Activated CD8-positive, alpha-beta memory T cell treated with anti-CD3 and anti-CD28 coated beads for 4 hours (primary cell): ENCODE measurements at places on chromosomes 2 and 18.
A peak's percentile ranks its signal among the peaks of the same experiment; 100 is the strongest.

DNA sequence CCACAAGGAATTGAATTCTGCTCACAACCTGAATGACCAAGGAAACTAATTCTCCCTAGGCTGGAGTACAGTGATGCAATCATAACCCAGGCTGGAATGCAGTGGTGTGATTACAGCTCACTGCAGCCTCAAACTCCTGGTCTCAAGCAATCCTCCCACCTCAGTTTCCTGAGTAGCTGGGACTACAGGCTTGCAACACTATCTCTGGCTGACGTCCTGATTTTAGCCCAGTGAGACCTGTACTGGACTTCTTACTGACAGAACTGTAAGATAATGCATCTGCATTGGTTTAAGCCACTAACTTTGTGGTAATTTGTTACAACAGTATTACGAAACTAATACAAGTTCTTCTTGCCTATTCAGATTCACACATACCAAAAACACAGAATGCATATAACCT, 9.5 kb upstream of the KDSR start:
- no peak for DNase-seq

DNA sequence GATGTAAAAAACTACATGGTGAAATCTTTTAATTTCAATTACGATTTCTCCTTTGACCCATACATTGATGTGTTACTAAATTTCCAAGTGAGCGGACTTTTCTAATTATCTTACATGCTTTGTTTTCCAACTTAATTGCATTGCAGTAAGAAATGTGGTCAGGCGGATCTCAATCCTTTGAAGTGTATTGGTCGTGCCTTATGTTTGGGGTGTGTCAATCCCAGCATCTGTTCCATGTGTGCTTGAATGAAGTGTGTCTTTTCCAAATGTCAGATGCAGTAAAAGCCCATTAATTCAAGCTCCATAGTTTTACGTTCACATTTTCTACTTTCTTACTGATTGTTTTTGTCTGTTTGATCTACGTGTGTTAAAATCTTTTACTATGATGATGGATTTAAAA, 113.1 kb downstream of the UXS1 start:
- DNase-seq, result no peak

DNA sequence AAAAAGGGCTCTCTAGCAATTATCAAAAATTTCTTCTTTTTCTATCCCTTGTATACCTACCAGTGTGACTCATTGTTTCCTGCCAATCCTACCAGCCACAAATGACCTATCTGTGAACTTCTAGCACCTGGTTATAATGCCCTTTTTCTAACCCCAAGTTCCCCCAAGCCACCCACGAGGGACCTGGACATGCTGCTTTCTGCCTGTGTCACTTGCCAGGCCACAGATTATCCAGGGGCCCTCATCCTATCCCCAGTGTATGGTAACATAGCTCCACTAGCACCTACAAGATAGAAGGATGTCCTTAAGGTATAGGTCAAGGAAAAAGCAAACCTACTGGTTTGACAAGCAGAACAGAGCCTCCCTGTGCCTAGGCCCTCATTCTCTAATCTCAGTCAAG, 26.8 kb downstream of the AAK1 start:
- DNase-seq, result peak; percentile 45

DNA sequence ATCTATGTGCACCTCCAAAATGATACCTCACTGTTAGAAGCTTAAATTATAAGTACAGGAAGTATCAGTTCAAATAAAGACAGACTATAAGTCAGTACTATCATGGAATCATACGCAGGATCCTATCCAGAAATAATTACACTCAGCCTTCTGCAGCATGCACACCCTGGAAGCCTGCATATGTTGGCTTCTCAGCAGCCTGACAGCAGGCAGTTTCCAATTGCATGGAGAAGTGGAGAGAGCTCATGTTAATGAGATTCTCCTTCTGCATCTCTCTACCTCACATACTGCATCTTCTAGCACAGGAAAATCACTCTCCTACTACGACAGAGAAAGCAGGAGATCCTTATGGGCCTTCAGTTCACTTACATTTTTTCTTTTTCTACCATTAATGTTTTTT, 20.5 kb downstream of the NR4A2 start:
- no peak for DNase-seq
